ENCODE measurements at places on chromosomes 12 and 14. TPM values are rescaled to one million over a fixed set of nuclear protein-coding genes. Genes with fewer than 3 reads are reported as not detected.
A peak's percentile ranks its signal among the peaks of the same experiment; 100 is the strongest.

ASPG gene
- 2.5 TPM for total RNA-seq

DNA sequence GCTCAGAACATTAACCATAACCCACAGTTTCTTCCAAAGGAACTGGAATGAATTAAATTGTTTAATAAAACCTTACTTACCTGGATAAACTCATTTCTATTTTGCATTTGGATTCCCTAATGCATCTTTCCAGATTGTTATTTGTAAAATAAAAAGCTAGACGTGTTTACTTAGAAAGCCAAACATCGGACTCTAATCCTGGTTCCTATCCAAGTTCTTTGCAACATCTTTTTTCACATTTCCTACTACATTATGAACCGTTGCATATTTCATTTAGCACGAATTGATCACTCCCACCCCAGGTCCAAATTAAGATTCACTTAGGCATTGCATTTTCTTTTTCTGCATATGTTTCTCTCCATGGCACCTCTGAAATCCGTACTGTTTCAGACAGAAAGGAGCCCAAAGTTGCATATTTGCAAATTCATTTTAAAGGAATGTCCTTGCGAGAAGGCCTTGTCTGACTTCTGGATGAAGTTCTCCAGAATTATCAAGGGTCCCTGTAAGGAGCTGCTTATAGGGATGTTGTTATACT is 164.4 kb upstream of the GSC start:
- H3K27ac ChIP-seq = no peak overlapping the region
- H3K4me3 ChIP-seq = no peak overlapping the region
- H3K4me1 ChIP-seq = peaks cover 4% of the 10 kb centered on the region
- no peak for DNase-seq
- H3K27me3 ChIP-seq = no peaks in the 10 kb centered on the region

DNA sequence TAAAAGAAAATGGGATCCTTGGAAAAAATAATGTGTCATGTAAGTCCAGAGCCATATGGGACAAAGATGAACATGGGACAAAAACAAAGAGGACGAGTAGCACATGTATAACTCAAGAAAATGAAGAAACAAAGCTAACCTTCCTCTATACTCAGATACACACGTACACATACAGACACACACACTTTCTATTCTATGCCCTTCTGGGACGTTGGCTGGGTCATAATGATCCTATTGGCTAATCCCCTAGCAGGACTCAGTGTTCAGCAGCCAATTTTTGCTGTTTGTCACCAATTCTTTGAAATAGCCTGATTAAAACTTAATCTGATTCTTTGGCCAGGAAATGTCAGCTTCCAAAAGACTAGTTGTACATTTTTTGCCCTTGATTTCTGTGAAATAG is 189.4 kb upstream of the FOXG1 start:
- H3K27ac ChIP-seq = no peak overlapping the region
- H3K27me3 ChIP-seq = no peaks in the 10 kb centered on the region
- H3K4me3 ChIP-seq = no peak overlapping the region
- no peaks in the 10 kb centered on the region for H3K36me3 ChIP-seq
- H3K4me1 ChIP-seq = no peaks in the 10 kb centered on the region

LMO3 gene
- 3.7 TPM for total RNA-seq

GRCh38 chr14:34229140-34229539 is 232.9 kb downstream of the SPTSSA start:
- no peaks in the 10 kb centered on the region for H3K27me3 ChIP-seq
- no peak overlapping the region for H3K27ac ChIP-seq
- no peaks in the 10 kb centered on the region for H3K36me3 ChIP-seq
- no peak overlapping the region for H3K4me3 ChIP-seq
- H3K4me1 ChIP-seq = no peaks in the 10 kb centered on the region

INHBE gene
- 0.19 TPM for total RNA-seq

GRCh38 chr12:50055831-50056638 is 1.4 kb upstream of the ASIC1 start:
- H3K4me1 ChIP-seq = no peaks in the 10 kb centered on the region
- H3K4me3 ChIP-seq = no peak overlapping the region
- no peak overlapping the region for H3K27ac ChIP-seq
- H3K27me3 ChIP-seq = no peaks in the 10 kb centered on the region
- H3K36me3 ChIP-seq = no peaks in the 10 kb centered on the region

DNA sequence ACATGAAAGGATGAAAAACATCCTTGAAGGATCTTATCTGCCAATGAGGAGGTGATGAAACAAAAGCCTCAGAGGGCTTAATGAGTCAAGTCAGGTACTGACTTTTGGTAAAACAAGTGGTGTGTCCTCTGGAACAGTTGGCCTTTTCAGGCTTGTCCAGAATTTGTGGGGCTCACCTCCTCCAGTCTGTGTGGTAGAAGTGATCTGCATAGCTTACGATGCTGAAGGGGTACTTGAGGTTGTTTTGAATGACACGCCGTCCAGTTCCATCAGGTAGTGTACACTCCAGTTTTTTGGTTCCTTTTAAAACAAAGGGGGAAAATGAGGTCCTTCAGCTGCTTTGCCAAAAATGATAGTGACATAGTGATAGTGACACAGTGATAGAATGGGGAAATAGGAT is 17.0 kb downstream of the RTRAF start:
- H3K36me3 ChIP-seq = peaks cover 46% of the 10 kb centered on the region
- no peaks in the 10 kb centered on the region for H3K27me3 ChIP-seq

NUDT14 gene
- 48.6 TPM for total RNA-seq

LMNTD1 gene
- total RNA-seq = not detected

DNA sequence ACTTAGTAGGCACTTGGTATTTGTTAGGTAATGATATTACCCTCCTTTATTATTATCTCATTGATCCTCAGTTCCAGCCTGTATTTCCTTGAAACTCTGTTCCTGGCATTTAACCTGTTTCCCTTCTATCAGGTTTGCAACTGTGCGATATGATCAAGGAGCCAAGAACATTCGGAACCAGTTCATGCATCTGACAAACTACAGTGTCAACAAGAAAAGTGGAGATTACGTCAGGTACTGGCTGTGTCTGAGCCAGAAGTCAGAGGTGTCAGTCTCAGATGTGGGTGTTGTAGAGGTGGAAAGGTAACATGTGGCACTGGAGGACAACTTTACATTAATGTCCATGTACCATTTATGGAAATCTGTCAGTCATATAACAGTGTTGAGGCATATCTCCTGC is 56.7 kb downstream of the TTLL5 start:
- no peaks in the 10 kb centered on the region for H3K27me3 ChIP-seq
- H3K36me3 ChIP-seq = peaks cover 2% of the 10 kb centered on the region
- DNase-seq = no peak
- H3K4me3 ChIP-seq = no peak overlapping the region
- H3K4me1 ChIP-seq = peaks cover 7% of the 10 kb centered on the region
- no peak overlapping the region for H3K27ac ChIP-seq

- no peak overlapping the region for H3K4me3 ChIP-seq
- H3K27ac ChIP-seq = peak overlapping the region; percentile 51
- no peaks in the 10 kb centered on the region for H3K4me1 ChIP-seq
Measured at GRCh38 chr14:69850086-69850735, 29.0 kb upstream of the SMOC1 start.

DNA sequence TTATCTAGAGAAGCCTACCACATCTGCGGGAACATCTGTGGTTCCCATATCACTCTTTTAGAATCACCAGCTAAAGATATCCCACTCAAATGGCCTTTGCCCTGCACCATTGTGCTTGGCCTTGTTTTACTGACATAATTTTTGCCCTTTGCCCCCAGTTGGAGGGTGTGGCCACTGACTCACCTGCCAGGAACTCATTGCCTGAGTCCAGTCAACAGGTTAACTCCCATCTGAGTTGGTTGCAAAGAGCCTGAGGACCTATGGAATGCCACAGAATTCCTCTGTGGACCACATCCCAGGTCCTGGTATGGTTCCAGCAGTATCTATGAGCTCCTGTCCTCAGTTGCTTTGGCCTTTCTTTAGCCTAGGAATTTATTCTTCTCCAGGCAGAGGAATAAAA is 55.7 kb upstream of the PTGR2 start:
- peaks cover 9% of the 10 kb centered on the region for H3K4me1 ChIP-seq
- DNase-seq = no peak
- no peak overlapping the region for H3K27ac ChIP-seq
- no peak overlapping the region for H3K4me3 ChIP-seq

IFNG-AS1 gene
- total RNA-seq = 0.85 TPM

GRCh38 chr14:94884616-94885230 is 114.8 kb upstream of the GSC start:
- H3K36me3 ChIP-seq = no peaks in the 10 kb centered on the region
- H3K4me3 ChIP-seq = no peak overlapping the region
- no peaks in the 10 kb centered on the region for H3K4me1 ChIP-seq
- DNase-seq = no peak
- no peak overlapping the region for H3K27ac ChIP-seq

DNA sequence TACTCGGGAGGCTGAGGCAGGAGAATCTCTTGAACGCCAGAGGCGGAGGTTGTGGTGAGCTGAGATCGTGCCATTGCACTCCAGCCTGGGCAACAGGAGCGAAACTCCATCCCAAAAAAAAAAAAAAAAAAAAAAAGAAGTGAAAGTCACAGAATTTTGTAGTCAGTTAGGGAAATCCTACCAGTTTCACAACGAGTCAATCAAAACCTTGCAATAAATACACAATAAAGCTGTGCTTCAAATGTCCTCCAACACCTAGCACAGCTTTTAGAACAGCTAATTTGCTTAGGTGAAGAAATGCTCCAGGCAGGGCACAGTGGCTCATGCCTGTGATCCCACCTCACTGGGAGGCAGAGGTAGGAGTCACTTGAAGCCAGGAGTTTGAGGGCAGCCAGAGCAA is 112.8 kb upstream of the ATF7IP start:
- H3K27ac ChIP-seq = no peak overlapping the region
- no peak overlapping the region for H3K4me3 ChIP-seq
- DNase-seq = no peak

GPR33 gene
- total RNA-seq = not detected

DNA sequence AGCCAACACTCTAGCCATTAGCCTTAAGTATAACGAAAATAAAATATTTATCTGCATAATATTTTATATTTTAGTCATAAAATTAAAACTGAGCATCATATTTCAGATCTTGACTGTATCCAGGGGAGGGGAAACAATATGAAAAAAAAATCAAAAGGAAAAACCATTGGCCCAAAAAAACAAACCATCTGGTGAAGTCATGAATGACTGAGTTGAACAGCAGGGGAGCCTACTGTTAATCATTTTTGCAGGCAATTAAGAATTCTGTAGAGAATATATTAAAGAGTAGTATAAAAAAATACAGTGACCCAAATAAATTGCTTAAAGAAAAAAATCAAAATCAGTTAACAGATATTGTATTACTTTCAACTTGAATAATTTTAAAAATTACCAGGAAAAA is 224.8 kb downstream of the C12orf50 start:
- H3K4me1 ChIP-seq = no peaks in the 10 kb centered on the region
- no peaks in the 10 kb centered on the region for H3K27me3 ChIP-seq
- H3K36me3 ChIP-seq = no peaks in the 10 kb centered on the region
- no peak overlapping the region for H3K27ac ChIP-seq
- DNase-seq = no peak
- no peak overlapping the region for H3K4me3 ChIP-seq

- no peaks in the 10 kb centered on the region for H3K27me3 ChIP-seq
- DNase-seq = no peak
- H3K4me3 ChIP-seq = no peak overlapping the region
- H3K36me3 ChIP-seq = no peaks in the 10 kb centered on the region
Measured at GRCh38 chr12:108640802-108641445, 7.2 kb upstream of the SELPLG start.

GRCh38 chr12:118033902-118034301 is 17.4 kb downstream of the RFC5 start:
- no peak for DNase-seq
- no peaks in the 10 kb centered on the region for H3K4me1 ChIP-seq
- peaks cover 61% of the 10 kb centered on the region for H3K36me3 ChIP-seq
- H3K27ac ChIP-seq = no peak overlapping the region
- no peaks in the 10 kb centered on the region for H3K27me3 ChIP-seq

- H3K4me3 ChIP-seq = no peak overlapping the region
- no peaks in the 10 kb centered on the region for H3K27me3 ChIP-seq
- no peak overlapping the region for H3K27ac ChIP-seq
- no peaks in the 10 kb centered on the region for H3K36me3 ChIP-seq
- peaks cover 8% of the 10 kb centered on the region for H3K4me1 ChIP-seq
Measured at GRCh38 chr12:11756022-11756421, 106.5 kb downstream of the ETV6 start.

KLRD1 gene
- total RNA-seq = 5.5 TPM

IRAK3 gene
- total RNA-seq = 19.9 TPM

GRCh38 chr14:31154956-31155355 is 52.6 kb downstream of the HECTD1 start:
- H3K36me3 ChIP-seq = peaks cover 12% of the 10 kb centered on the region
- H3K4me3 ChIP-seq = no peak overlapping the region
- no peaks in the 10 kb centered on the region for H3K27me3 ChIP-seq
- no peak for DNase-seq
- no peaks in the 10 kb centered on the region for H3K4me1 ChIP-seq

- H3K27ac ChIP-seq = no peak overlapping the region
- H3K4me1 ChIP-seq = no peaks in the 10 kb centered on the region
- no peaks in the 10 kb centered on the region for H3K27me3 ChIP-seq
- no peak for DNase-seq
- H3K36me3 ChIP-seq = no peaks in the 10 kb centered on the region
Measured at GRCh38 chr14:76126076-76126475, 25.6 kb upstream of the GPATCH2L start.

SIX6 gene
- total RNA-seq = not detected

GRCh38 chr14:70148351-70148750 is 40.4 kb downstream of the SLC8A3 start:
- H3K27me3 ChIP-seq = no peaks in the 10 kb centered on the region
- DNase-seq = no peak
- no peaks in the 10 kb centered on the region for H3K4me1 ChIP-seq
- H3K36me3 ChIP-seq = no peaks in the 10 kb centered on the region
- no peak overlapping the region for H3K27ac ChIP-seq
